Stimulated activated CD4-positive, alpha-beta T cell treated with anti-CD3 and anti-CD28 coated beads, Interleukin-1b, Interleukin-23, amount 100 ng/mL, for 48 hours (primary cell): ENCODE measurements at places on chromosomes 16 and 17.

GRCh38 chr16:23500862-23501225, 9.4 kb downstream of the GGA2 start:
- DNase-seq: no peak

DNA sequence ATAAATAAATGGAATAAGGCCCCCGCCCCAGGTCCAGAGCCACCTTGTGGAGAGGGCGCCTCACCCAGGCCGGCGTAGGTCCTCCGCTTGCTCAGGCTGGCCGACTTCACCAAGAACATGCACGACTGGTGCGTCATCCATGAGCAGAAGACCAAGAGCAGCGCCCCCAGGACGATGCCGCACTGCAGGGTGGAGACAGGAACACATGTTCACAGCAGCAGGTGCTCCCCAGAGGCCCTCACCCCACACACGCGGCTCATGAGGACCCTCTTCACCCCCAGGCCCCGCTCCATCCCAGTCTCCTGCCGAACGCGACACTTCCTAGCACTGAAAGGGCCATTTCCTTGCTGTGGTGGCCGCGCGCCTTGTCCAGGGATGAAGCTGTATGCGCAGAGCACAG, 5.5 kb downstream of the SLC38A10 start:
- no peak for DNase-seq

DNA sequence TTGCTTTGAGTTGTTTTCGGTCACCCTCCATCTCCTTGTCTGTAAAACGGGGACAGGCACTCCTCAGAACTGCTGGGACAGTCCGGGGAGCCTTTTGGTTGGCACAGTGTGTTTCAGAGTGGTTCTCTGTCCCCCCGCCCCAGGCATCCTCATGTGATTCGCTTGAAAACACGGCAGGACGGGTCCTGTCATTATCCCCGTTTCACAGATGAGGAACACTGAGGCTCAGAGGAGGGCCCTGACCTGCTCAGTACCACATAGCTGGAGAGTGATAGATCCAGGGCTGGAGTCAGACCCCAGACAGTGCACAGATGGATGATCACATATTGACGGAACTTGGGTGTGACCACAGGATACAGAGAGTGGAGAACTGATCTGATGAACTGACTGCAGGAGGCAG, 13.5 kb upstream of the ADGRG1 start:
- DNase-seq: no peak

- no peak for DNase-seq
These were observed 3.8 kb upstream of the RPL26 start for GRCh38 chr17:8386841-8387240.

DNA sequence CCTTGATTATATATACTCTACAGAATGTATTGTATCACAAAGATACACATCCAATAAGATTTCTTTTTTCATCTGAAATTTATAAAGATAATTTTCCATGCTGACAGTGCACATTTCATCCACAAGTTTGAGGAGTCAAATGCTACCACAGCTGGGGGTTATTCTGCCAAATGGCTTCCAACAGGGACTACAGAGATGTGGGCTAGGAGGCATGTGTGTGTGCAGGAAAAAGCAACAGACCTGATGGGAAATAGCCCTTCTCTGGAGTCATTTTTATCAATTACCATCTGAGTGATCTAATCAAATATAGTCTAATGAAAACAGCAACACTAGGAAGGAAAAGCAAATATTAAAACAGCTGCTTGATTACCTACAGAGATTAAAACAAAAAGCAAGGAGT, 290.5 kb downstream of the CEP112 start:
- DNase-seq: no peak

- DNase-seq: no peak
These were observed 31.3 kb downstream of the MPHOSPH6 start for GRCh38 chr16:82138478-82139285.

DNA sequence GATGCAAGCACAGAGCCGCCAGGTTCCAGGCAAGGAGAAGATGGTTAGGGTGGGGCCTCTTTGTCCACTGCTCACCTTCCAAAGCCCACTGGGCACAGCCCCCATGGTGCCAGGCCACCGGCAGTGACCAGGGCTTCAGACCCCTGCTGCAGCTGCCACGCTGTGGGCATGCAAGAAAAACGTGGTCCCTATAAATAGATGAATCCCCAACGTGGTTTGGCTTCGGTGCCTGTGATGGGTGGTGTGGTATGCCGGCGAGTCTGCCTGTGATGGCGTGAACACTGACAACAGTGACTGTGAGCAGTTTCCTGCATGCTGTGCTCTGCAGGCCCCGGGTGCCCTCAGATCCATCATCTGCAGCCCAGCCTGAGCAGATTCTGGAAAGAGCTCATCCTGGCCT, 36.6 kb downstream of the RAB11FIP4 start:
- DNase-seq: no peak

DNA sequence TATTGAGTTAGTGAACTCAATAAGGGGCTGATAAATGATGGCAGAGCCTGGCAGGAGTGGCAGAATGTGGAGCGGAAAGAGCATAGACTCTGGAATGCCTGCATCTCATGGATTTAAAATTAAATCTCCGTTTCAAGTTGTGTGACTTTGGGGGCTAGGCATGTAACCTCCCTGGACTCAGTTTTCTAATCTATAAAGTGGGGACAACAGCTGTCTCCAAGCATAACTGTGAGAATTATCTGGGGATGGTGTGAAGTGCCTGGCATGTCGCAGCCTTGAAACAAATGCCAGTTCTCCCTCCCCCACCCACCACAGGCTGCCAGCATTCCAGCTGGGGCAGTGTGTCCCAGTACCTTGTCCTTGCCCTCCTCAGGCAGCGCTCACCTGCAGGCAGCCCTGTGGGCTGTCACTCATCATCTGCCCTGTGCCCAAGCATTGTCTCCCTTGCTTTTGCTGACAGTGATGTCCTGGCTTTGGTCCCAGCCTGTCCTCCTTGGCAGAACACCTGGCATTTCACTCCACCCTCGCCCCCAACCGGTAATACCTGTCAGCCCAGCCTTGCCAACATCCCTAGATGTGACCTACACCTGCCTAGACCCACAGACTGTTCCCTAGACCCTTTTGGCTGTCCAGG, 129.6 kb downstream of the MRM1 start:
- no peak for DNase-seq

DNA sequence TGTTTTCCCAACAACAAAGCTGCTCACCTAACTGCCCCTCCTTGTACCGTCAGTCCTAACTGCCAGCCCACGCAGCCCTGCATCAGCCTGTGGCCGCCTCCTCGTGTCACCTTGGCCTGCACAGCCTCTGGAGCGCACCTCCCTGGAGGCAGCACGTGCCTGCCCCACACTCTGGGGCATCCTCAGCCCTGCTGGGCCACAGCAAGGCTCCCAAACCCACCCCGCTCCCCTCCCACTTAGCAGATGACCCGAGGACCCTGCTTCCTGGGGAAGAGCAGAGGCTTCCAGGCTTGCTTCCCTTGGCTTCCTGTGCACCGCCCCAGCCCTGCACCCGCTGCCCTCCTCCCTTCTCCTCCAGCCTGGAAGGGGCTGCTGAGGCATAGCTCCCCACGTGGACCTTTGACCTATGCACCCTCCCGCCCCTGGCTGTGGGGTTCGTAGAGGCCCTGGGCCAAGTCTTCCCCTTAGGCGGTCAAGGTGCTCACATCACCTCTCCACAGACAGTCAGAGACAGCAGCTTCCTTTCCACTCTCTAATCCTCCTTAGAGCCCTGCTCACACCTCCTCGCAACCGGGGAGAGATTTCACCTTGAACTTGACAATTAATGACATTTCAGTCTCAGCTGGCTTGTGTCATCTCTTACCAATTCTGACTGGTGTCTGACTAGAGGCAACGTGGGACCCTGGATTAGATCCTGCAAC, 115.0 kb downstream of the MGAT5B start:
- no peak for DNase-seq

DNA sequence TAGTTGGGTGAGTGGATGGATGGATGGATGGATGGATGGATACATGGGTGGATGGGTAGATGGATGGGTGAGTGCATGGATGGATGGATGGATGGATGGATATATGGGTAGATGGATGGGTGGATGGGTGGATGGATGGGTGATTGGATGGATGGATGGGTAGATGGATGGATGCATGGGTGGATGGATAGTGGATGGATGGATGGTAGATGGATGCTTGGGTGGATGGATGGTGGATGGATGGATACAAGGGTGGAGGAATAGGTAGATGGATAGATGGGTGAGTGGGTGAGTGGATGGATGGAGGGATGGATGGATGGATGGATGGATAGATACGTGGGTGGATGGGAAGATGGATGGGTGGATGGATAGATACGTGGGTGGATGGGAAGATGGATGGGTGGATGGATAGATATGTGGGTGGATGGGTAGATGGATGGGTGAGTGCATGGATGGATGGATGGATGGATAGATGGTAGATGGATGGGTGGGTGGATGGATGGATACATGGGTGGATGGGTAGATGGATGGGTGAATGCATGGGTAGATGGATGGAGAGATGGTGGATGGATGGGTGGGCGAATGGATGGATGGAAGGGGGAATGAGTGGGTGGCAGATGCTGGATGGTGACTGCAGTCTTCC, 19.0 kb downstream of the ZNF469 start:
- no peak for DNase-seq

DNA sequence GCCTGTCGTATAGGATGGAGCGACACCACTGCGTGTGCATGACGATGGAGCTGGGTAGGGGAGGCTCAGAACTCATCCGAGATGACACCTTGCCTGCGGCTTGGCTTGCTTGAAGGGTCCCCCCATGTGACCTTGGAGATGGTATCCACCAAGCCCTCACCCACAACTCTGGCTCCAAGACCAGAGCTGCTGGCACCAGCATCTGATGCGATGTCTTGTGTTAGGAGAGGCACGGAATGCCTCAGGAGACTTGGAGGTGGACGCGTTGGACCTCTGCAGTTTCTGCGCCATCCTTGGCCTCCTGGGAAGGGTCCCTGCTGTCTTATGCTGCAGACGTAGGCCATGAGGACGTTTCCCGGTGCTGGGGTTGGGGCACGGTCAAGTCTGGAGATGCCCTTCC, 7.8 kb downstream of the CRAMP1 start:
- DNase-seq: no peak

DNA sequence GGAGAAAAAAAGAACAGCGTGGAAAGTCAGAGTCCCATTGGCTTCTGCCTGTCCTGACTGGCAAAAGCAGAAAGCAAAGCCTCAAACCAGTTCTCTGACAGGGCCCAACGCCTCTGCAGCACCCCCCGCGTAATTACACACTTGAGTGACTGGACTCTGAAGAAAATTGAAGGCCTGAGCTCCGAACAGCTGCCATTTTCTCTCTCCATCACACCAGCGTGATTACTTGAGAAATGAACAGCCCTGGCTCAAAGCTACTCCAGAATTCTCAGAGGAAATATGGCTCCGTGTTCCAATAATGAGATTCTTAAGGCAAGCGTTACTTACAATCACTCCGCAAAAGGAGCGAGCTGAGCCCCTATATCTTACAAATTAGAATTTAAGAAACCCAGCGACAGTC, 142.7 kb upstream of the C17orf78 start:
- no peak for DNase-seq

DNA sequence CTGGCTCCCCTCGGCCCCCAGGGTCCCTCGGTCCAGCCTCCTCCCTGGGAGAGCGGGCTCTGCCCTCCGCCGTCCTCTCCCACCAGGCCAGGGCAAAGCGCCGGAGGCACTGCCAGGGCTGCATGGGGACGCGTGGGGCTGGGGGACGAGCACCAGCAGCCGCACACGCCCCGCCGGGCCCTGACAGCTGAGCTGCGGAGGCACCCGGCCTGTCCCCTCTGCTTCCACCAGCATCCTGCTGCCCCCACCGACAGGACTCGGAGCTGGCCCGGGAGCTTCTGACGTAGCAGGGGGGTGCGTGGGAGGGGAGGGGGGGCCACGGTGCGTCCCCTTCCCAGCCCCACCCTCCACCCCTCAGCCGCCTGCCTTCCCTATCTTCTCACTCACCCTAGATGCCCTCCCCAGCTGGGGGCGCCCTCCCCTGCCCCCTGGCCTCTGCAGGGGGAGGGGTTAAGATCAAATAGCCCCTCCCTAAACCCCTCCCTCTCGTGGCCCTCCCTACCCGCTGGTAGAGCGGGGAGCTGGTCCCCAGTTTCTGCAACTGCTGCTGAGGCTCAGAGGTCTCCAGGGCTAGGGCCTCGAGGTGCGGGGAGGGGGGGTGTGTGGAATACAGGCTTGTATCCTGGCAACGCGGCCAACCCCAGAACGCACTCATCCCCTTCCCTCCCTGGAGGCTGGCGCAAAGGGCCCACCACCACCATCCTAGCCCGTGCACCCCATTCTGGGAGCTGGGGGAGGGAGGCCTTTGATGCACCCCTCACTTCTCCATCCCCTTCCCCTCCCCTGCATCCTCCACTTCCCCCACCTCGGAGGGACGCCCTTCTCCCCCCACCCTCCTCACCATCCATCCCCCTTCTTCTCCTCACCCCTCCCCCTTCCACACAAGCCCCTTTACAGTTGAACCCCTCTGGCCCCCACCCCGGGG, 1.0 kb downstream of the SRCIN1 start:
- peak; percentile 33 for DNase-seq

GRCh38 chr16:12173121-12173520, 196.6 kb downstream of the SNX29 start:
- no peak for DNase-seq

- DNase-seq: no peak
These were observed 6.1 kb upstream of the HNF1B start for GRCh38 chr17:37750768-37751475.
